CD4-positive, alpha-beta T cell treated with Interleukin-4 for 1 hour (primary cell): ENCODE measurements at places on chromosomes 7 and 10.
A peak's percentile ranks its signal among the peaks of the same experiment; 100 is the strongest.

DNA sequence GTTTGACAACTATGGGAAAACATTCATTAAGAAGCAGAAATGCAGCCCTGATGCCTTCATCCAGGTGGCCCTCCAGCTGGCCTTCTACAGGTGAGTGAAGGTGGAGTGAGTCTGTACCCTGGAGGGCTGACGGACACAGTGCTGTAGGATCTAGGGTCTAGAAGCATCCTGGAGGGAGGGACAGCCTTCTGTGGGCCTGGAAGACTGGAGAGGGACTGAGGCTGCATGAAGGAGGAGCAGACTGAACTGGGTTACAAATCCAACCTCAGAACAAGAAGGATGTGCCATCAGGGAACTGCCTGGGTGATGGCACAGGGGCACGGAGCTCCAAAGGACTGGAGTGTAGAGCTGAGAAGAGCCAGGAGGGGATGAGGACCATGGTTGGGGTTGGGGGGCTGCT, 27.5 kb upstream of the C10orf53 start:
- DNase-seq, result no peak

DNA sequence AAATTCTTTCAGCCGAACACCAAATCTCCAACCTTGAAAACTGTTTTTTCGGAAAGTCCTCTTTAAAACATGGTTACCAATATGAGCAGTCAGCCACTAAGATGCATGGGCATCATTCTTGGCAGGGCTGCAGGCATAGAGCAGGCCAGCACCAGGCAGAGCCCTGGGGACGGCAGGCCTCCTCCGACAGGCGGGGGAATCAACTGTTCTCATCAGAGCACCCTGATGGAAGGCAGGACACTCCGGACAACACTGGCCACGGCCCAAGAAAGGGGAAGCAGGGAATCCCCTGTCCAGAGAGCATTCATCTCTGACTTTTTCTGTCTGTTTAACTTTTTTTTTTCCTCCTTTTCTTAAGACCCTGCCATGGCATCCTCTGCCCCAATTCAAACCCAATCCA, 1.4 kb upstream of the NOS3 start:
- no peak for DNase-seq

DNA sequence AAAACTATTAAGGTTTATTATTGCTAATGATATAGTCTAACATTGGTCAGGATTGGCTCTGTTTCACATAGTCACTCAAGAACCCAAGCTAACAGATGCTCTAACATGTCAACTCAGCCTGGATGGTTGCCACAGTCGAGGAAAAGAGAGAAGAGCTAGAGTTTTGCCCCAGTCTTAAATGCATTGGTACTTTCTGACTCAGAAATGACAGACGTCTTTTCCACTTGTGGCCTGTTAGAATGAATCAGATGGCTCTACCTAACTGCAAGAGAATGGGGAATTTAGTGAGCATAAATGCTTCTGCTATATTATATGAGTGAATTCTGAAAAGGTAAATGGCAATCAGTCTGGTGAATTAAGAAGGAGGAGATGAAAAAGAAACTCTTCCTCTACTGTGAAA, 13.9 kb downstream of the HECTD2 start:
- no peak for DNase-seq

DNA sequence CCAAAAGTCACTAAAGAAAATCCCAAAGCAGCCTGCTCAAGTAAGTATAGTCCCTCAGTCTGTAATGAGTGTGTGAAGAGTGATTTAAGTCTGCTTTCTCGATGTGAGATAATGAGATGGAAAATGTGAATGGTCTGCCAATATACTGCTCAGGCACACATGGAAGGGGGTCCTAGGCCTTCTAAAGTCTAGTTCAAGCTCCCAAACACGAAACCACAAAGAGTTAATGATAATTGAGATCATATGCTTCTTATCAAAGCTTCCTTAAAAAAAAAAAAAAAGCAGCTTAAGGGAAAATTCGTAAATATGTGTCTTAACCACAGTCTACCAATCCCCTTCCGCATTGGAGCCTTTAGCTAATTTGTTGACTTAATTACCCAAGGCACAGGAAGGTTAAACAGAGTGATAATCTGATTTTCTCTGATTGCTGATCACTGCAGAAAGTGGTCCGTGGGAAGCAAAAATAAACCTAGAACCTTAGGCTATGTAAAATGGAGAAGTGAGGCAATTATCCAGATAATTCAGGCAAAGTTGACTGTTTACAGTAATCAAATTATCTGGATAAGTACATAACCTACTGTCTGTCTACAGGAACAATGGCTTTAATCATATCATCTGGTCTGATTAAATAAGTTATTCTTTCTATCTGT, 172.9 kb downstream of the MBL2 start:
- no peak for DNase-seq

DNA sequence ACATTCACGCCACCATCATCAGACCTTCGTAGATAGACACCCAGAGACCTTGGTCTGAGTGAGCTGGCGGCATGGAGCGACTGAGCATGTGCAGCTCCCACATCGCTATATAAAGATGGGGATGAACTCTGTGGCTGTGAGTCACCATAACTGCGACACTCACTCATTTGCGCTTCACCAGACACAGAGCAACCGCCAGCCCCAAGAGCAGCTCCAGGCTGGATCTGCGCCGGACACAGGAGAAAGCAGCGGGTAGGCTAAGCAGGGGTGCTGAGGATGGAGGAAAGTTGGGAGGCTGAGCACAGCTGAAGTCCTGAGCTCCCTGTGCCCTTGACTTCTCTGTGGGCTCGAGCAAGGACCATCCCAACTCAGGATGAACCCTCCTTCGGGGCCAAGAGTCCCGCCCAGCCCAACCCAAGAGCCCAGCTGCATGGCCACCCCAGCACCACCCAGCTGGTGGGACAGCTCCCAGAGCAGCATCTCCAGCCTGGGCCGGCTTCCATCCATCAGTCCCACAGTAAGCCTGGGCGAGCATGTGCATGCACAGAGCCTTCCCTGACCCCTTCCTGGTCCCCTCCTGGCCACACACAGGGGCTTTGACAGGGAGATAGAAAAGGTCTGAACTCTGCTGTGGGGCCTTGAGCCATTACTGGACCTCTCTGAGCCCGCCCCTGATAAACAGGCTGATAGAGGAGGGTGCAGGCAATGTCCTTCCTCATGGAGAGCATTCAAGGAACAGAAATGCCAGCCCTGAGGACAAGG, at the start of gene OPN4:
OPN4 (plus strand) TSS at position 137 of the 762 bp plus-strand sequence; CDS start at position 374, 237 bp downstream.
- no peak for DNase-seq

- DNase-seq, result no peak
Measured at GRCh38 chr10:72336259-72337038, 18.3 kb downstream of the DNAJB12 start.

GRCh38 chr10:12434277-12434676, 84.9 kb downstream of the CAMK1D start:
- DNase-seq, result no peak

GRCh38 chr10:31623947-31624346, 304.7 kb downstream of the ARHGAP12 start:
- DNase-seq, result no peak

- DNase-seq, result no peak
Measured at GRCh38 chr10:9603972-9604371, 1413.7 kb upstream of the CELF2 start.

- no peak for DNase-seq
Measured at GRCh38 chr10:81182296-81182695, 644.6 kb downstream of the SH2D4B start.

- no peak for DNase-seq
Measured at GRCh38 chr10:108989976-108990375, 933.3 kb downstream of the XPNPEP1 start.

GRCh38 chr10:94443047-94443446, 40.7 kb downstream of the TBC1D12 start:
- no peak for DNase-seq

DNA sequence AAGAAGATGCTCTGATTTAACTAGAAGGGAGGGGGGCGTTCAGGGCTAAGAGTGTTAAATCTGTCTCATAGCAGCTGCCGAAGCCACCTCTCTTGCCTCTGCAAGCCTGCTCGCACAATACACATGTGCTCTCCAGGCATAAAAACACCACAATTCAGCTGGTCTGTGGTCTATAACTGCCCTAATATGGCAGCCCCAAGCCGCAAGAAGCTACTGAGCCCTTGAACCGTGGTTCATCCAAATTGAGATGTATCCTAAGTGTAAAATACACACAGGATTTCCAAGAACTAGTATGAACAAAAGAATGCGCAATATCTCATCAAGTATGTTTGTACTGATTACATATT, 70.8 kb upstream of the FGFR2 start:
- DNase-seq, result no peak

GRCh38 chr10:93313798-93314197, 168.3 kb downstream of the MYOF start:
- DNase-seq, result no peak

GRCh38 chr10:44369854-44370253, 15.0 kb downstream of the CXCL12 start:
- no peak for DNase-seq

GRCh38 chr10:80642661-80643060, 105.0 kb downstream of the SH2D4B start:
- no peak for DNase-seq

DNA sequence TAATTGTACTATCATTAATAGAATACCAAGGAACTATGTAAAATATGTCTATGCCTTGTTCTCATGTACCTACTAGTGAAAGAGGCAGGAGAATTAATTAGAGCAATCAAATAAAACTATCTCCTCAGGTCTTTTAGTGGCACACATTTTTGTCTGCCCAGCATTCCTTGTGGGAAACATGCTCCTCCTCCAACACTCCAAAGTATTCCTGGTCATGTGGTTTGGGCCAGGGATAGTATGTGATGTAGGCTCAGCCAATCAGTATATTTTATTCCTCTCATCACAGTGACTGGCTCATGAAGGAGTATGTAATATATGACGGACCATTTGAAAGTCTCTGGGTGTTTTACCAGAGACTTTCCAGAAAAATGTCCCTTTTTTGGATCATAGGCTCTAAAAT, 16.7 kb upstream of the SYPL1 start:
- DNase-seq, result no peak

GRCh38 chr7:80770675-80771081, 132.2 kb downstream of the CD36 start:
- DNase-seq, result peak; percentile 17

DNA sequence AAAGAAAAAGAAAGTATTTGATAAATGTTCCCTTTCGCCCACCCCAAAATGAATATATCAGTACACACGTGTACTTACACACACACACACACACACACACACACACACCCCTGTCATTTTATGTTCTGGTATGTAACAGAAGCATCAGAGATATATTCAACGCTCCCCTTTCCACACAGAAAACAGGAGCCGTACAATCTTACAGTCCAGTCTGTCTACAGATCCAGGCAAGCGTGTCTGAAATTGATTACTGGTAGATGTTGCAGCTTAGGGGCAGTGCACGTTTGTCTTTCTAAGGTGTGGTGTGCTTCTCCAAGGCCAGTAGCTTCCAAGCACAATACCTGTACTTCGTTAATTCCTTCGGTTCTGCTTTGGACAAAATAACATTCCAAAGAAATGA, 143.7 kb upstream of the RNF32 start:
- no peak for DNase-seq

- DNase-seq, result no peak
Measured at GRCh38 chr10:70441895-70442309, 421 bp upstream of the NODAL start.

- DNase-seq, result no peak
Measured at GRCh38 chr7:143361552-143362130, 872 bp downstream of the FAM131B start.

DNA sequence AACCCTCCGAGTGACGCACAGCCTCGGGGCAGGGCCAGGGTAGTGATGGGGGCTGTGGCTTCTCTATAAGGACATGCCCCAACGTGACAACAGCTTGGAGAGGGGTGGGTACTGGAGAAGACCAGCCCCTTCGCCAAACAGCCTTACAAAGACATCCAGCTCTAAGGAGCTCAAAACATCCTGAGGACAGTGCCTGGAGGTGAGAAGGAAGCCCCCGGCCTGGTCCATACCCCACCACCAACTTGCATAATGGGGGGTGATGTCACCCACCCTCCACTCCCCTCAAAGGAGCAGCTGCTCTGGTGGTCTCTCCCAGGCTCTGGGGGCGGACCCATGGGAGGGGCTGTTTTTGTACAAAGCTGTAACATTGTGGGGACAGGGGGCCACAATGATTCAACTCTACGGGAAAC, 15.1 kb downstream of the PRSS2 start:
- DNase-seq, result peak; percentile 92

GRCh38 chr10:21176934-21177480, 279.9 kb upstream of the NEBL start:
- no peak for DNase-seq

GRCh38 chr10:43471935-43472720, 35.2 kb downstream of the ZNF487 start:
- no peak for DNase-seq
